ENCODE measurements at places on chromosomes 12 and 14.

- DNase-seq = no peak
Measured at GRCh38 chr12:107369679-107370078, 276.3 kb upstream of the CRY1 start.

- DNase-seq = peak; percentile 32
Measured at GRCh38 chr12:47078733-47079467, 521 bp upstream of the PCED1B start.

- no peak for DNase-seq
Measured at GRCh38 chr12:72836194-72836593, 564.0 kb downstream of the TRHDE start.

- no peak for DNase-seq
Measured at GRCh38 chr14:87152693-87153092, 840.3 kb downstream of the GALC start.

DNA sequence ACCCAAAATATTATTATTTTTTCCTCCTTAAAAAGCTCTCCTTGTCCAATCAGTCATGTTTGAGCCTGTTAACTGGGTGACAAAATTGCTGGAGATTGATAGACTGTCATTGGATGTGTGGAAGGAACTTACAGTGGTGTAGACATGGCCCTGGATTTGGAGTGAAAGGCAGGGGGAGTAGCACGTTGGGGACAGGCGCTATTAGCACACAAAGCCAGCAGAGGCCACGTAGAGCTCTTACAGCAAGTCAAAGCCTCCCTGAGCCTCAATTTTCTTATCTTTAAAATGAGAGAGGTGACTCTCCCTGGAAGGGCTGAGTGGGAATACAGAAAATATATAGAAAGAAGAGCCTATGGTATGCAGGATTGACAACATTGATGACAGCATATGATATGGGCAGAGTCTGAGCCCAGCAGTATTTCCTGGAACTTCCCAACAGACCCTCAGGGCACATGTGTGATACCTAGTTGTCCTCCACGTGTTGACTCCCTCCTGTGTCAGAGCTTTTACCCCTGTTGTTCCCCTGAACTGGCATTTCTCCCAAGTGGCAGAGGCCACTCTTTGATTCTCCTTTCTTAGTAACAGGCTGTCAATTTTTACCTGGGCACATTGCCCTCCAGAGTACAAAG is 504.9 kb downstream of the VRK1 start:
- DNase-seq = no peak

DNA sequence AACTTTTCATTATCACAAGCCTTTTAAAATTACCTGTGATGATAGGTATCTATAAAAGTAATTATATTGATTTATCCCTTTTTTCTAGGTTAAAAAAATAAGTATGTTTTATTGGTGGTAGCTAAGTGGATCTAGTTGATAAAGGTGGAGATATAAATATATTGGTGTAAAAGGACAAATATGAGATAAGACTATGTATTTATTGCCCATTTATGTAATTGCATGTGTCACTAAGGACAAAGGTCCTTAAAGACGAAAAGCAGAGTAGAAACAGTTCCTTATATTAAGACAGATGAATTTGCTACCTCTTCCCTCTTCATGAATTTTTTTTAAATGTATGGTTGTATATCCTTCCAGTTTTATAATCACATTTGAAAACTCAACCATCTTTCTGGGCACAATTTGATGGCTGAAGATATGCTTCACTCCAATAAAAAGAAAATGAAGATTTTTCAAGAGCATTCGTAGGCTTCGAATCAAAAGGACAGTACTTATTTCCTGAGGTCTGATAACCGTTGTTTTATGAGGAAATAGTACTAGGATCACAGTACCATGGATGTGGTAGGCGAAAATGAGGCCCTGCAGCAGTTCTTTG is at the start of gene MYRFL:
MYRFL (plus strand) TSS at position 262 of the 595 bp plus-strand sequence; CDS start at position 553, 291 bp downstream.
- DNase-seq = no peak

DNA sequence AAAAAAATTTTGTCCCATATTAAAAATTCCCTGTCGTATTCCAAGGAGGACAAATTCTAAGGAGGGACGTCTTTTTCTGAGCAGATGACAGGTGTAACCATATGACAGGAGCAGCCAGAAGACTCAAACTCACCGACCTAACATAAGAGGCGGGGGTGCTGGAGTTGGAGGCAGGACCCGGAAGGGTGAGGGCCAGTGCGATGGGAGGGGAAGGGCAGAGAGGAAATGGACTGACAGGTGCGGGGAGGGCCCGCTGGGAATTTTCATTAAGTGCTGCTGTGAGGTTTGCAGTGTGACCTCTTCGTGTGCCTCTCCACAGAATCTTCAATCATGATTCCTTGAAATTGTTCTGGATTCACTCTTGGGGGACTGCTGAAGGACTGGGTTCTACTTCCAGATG is 189.4 kb downstream of the NTF3 start:
- no peak for DNase-seq

DNA sequence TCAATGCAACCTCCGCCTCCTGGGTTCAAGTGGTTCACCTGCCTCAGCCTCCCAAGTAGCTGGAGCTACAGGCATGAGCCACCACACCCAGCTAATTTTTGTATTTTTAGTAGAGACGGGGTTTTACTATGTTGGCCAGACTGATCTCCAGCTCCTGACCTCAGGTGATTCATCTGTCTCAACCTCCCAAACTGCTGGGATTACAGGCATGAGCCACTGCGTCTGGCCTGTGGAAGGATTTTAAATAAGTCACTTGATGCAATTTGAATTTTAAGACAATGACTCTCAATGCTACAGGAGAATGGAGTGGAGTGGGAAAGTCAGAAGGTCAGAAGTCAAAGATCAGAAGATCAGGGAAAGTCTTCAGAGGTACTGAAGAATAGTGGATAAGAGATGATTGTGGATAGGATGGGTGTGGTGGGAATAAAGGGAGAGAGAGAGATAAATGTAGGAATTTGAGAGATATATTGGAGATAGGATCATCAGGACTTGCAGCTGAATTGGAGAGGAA is 15.4 kb downstream of the TMEM52B start:
- DNase-seq = no peak

DNA sequence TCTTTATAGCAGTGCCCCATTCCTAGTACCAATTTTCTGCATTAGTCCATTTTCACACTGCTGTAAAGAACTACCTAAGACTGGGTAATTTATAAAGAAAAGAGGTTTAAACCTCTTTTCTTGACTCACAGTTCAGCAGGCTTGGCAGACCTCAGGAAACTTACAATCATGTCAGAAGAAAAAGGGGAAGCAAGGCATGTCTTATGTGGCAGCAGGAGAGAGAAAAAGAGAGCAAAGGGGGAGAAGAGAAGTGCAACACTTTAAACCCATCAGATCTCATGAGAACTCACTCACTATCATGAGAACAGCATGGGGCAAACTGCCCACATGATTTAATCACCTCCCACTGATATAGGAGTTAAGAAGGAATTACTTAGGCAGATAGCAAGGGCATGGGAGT is 101.6 kb upstream of the PLEKHG7 start:
- DNase-seq = no peak

All from effector CD4-positive, alpha-beta T cell (primary cell).